ENCODE measurements at places on chromosomes 4 and X.

GRCh38 chr4:14165222-14165920 is 537.8 kb upstream of the BOD1L1 start:
- no peak for DNase-seq

DNA sequence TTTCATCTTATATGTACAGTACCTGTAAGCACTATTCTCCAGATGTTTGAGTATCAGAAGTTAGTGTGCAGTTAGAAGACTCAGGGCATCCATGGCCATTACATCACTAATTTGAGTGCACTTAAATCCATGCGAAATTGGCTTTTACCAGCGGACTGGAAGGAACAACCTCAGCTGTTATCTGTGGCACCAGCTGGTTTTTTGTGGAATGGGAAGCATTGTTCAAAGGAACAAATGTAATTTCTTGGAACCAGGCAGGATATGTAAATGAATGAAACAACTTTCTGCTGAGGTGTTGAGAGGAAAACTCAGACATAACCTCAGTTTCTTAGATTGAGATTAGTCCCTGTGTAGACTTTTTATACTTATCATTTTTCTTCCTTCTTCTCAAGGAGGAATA is 60.2 kb downstream of the PDGFRA start:
- DNase-seq = no peak

DNA sequence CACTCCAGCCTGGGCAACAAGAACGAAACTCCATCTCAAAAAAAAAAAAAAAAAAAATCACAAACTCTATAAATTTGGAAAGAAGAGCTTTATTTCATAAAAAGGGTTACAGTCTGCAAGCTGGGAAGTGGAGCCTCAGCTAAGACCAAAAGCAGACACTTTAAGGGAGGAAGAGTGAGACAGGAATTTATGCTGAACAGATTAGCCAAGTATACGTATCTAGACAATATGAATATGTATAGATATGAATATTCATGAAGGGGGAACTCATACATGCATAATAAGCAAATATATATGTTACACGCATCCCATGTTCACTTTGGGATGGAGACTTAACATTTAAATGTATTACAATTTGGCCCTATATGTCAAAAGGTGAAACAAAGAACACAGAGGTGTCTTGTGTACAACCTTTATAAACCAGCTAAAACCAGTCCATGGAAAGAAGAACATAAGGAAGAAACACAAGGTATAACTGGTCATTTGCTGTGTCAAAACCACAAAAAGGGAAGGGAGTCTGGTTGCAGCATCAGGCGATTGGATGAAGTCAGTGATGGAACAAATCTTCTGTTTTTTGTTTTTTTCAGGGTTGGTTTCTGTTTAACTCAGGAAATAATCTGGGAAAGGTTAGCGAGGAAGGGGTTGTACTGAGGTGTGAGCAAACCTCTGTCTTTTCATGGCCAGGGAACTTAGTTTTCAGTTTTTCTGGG is 130.0 kb upstream of the MAOA start:
- DNase-seq = no peak

DNA sequence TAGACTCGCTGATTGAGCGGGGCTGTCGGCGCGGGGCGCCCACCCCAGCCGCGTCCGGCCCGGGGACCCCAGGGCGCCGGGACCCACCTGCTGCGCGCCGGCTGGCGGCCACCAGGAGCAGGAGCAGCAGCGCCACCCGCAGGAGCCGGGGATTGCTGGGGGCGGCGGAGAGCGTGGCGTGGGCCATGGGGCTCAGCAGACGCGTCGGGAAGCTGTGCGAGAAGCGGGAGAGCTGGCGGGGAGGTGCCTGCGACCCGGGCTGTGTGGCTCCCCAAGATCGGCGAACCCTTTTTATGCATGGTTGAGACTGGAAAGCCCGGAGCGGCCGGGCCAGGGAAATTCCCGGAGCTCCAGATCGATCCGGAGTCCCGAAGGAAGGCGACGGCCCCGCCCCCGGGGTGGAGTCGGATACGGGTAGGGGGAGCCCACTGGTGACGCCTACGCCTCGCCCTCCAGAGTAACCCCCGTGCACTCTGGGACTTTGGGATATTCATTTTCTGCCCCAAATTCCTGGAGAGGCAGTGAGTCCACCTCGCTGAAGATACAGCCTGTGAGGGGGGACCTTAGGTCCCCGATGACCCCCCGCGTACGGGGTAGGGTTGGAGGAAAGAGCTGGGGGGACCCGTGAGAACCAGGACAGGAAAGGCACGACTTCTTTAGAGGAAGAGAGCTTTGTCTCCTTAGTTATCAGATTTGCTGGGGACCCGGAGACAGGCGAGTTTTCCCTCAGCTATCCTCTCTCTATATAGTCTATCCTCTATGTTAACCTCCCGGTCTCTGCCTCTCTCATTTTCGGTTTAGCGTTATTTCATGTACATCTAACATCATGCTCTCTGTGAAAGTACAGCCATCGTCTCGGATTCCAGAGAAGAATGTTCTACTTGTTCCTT is at the start of gene CXCL3:
Gene CXCL3 (minus strand): TSS at position 265 of the 890 bp plus-strand sequence. CDS start 78 bp downstream, at position 187.
- DNase-seq = no peak

DNA sequence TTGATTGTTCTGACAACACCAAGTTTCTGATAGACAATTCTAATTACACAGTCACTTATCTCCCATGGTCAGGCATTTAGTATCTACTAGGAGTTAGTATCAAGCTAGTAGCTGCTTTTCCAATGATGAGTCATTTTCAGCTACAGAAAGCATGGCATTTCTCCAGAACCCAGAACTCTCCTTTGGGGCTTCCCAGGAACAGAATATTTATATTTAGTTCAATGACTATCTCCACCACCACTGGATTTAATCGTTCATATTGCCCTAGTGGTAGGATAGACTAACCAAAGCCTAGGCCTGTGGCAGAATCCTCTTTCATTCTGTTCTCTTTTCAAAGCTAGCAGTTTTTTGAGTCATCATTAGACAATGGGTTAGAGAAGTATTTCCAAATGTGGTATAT is 569.4 kb downstream of the GABRG1 start:
- DNase-seq = no peak

DNA sequence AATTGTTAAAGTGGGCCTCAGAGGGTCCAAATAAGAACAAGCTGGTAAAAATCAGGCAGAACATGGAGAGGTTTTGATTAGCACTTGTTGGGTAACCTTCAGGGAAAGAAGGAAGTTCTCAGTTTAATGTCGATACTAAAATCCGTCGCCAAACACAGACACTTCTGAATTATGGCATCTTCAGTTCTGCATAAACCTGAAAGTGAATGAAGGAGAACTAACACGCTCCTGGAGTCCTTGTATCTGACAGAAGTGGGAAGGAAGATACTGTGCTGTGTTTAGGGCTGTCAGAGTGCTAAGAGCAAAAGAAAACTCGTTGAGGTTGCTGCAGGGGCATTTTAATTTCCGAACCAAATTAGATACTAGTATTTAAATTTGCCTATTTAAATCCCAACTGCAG is 106.2 kb downstream of the TMA16 start:
- no peak for DNase-seq

DNA sequence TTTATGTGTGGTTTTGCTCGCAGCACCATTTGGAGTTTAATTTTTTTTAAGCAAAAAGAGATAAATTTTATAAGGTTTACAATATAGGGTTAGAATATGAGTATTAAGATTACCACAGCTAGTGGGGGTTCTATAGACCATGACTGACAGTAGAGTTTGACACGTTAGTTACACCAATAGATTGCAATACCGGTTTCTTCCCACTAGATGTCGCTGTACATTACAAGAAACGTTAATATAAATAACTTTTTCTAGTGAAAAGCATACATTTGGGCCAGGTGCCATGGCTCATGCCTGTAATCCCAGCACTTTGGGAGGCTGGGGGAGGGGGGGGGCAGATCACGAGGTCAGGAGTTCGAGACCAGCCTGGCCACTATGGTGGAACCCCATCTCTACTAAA is 433.6 kb downstream of the MAGEB5 start:
- no peak for DNase-seq

- DNase-seq = no peak
These were observed 49.0 kb downstream of the GBA3 start for GRCh38 chr4:22741744-22742143.

DNA sequence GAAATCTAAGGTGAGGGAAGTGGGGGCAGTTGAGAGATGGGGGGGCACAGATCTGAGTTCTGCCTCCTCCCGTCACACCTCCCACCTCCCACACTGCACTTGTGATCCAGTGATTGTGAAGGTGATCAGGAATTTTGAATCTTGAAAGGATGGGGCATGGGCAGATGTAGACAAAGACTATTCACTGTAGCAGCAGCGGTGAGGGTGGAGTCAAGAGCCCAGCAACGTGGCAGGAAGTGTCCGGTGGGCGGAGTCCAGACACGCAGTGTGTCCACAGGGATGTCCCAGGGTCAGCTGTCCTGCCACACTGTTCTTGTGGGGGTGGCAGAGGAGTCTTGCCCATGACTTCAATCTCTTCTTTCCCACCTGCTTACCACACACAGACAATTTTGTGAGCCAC is 330.5 kb upstream of the GALNT7 start:
- no peak for DNase-seq

GRCh38 chrX:47366041-47366722 is 4.2 kb upstream of the ZNF157 start:
- DNase-seq = peak; percentile 49

GRCh38 chr4:89558147-89558546 is 250.5 kb upstream of the GPRIN3 start:
- no peak for DNase-seq

- DNase-seq = no peak
These were observed 405 bp upstream of the ZAR1 start for GRCh38 chr4:48489683-48490011.

DNA sequence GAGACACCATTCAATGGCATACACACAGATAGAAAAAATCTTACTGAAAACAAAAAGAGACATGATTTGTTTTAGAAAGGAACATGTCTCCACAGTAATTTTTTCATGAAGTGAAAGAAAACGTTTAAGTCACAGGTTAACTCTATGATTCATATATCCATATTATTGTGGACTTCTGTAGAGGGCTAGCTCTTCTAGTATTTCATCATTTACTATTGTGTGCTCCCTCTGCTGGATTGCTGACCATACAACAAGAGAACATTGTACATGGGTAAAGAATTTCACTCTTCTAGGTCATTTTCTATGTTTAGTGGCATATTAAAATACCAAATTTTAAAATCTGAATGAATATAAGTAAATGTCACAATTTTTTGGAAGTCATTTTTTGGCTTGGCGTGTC is 91.8 kb upstream of the POU3F4 start:
- DNase-seq = no peak

- no peak for DNase-seq
These were observed 33.1 kb downstream of the NSUN7 start for GRCh38 chr4:40782876-40783275.

Data from activated T-helper 1 cell treated with Interleukin-2 at 50 U/mL for 16 hours (primary cell).